Activated CD4-positive, CD25-positive, alpha-beta regulatory T cell (primary cell): ENCODE measurements at places on chromosomes 4 and X.

DNA sequence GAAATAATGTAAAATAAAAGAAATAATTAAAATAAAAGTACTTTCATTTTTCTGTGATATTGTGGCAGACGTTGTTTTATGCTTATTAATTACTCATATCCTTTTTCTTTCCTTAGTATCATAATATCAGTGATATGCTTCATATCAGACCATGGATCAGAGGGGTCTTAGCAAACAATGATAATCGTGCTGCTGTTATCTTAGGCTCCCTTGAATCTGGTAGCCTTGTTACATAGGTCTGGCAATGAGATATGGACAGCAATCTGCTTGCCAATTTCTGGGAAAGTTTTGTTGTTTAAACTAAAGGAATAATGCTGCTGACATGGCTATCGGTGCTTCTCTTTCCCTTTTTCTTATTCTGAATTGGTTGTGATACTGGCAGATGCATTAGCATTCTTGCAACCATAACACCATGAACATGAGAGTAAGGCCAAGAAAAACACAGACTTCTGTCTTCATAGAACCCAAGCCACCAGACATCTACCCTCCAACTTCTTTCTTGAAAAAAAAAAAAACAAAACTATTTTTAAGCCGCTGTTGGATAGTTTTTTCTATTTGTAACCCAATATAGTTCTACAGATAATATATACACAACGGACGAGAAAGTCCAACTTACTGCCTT is 16.4 kb downstream of the EPHA5 start:
- DNase-seq: no peak

GRCh38 chrX:155967653-155968325 is 29.7 kb upstream of the IL9R start:
- no peak for DNase-seq

- DNase-seq: no peak
These were observed 336.4 kb upstream of the RASGEF1B start for GRCh38 chr4:81808011-81808672.

DNA sequence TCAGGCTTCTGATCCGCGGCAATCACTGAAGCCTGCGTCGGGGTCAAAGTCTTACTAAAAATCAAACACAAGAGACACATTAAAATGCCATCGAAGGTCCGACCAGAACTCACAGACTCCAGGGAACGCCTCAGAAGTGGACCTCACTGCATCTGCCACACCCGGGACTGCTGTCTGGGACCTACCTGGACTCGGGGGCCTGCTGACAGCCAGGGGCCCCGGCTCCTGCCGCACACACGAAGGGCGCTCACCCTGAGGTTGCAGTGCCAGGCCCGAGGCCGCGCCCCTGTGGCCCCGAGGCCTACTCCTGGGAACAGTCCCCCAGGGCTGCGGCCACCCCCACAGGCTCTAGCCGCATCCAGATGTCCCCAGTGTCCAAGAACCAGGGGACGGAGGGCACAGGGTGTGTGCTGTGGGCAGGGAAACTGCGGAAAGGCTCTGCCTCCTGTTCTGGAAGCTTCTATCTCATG is 7.4 kb downstream of the CTBP1 start:
- DNase-seq: no peak

GRCh38 chr4:20203508-20203907 is 48.2 kb upstream of the SLIT2 start:
- DNase-seq: no peak
